ENCODE measurements at places on chromosomes 2 and 18.

DNA sequence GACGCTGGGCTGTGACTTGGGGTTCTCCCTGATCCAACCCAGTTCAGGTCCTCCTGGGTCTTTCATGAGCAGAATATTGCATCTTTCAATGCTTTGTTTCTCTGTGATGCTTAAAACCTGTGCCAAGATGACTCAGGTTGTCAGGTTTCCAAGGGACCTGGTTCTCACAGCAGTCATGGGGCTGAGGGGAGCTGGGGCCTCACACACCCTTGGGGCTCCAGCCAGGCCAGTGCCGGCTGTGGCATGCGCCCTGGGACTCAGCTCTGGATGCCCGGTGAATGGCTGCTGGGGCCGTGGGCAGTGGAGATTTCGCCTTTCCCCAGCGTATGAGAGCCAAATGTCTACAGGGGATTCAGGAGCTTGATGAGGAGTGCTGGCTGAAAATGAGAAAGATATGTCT is 29.6 kb downstream of the EDAR start:
- no peak for DNase-seq

DNA sequence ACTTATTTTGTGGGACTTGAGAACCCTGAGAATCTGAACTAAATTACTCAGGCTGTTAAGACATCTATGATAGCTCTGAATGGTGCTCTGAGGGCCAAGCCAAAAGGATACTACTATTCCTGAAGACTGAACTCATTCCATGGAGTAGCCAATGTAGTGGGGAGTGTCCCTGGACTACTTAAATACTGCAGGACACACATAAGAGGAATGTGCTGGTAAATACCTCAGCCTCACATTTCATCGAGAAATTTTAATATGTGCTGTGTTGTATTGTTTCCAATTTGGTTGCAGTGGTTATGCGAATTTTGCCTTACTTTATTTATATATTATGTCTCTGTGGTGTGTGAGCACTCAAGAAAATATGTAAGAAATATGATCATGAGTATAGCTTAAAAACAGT is 264.4 kb upstream of the FIGN start:
- no peak for DNase-seq

DNA sequence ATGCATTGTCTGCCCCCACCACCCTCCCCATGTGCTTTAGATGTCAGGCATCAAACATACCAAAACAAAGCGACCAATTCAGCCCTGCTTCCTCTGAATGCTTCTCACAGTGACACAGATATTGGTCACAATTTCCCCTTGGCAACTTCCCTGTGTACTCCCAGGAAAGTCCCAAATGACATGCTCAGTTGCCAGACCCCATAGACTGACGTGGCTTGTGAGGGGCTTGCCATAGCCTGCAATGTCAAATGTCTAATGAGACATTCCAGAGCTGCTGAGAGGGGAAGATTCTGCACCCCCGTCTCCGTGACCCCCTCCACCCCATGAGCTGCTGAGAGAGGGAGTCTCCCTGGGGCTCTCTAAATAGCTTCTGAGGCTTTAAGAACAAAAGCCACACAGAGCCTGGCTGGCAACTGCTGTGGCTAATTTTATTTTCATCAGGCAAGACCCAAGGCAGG is 47.3 kb downstream of the RFTN2 start:
- no peak for DNase-seq

DNA sequence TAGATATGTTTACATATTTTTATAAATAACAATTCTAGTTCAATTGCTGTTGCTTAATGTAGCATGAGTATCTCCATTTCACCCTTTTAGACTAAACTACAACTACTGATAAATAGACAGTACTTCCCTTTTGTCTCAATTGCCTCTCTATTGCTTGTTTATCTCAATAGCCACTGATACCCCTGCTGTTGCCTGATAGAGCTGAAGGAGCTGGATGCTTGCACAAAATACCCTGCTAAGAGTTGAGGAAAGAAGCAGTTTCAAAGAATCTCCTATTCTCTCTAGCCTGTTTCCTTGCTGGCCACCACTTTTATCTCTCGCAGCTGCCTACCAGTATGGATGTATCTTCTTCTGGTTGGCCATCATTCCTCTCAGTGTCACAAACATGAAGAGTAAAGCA is 16.9 kb upstream of the ZNF804A start:
- no peak for DNase-seq

- DNase-seq: no peak
Observed at GRCh38 chr2:220937245-220937644, 634.9 kb downstream of the EPHA4 start.

DNA sequence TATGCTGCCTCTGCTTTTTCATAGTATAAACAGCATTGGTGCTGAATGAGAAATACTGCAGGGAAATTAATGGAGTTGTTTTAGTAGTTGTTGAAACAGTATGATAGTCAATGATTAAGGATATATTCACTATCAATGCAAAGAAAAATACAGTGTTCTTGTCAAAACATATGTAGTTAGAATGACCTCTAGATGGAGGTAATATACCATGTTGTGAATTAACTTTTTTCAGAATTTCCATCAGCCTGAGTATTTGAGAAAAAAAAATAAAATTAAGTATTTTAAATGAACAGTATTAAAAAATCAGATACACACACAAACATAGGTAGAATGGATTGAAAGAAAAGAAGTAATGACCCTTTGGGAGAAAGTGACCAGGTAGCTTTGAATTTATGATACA is 59.5 kb downstream of the RMDN2 start:
- DNase-seq: no peak

DNA sequence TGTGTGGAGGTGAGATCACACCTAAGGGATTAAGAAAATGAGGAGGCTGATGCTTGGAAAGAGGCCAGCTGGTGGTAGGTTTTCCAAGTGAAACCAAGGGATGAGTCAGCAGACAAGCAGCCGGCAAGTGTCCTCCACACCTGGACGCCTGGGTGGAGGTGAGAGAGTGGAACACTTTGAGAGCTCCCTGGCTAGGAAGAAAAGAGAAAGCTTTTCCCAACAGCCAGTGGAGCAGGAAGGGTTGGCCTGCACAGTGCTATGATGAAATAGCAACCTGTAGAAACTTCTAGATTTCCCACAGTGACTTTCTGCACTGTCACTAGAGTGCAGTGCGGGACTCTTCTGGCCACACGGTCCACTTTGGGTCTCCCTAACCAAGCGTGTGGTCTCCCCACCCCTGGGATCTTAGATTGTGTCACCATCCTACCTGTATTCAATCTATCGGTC is 19.6 kb upstream of the IL37 start:
- no peak for DNase-seq

DNA sequence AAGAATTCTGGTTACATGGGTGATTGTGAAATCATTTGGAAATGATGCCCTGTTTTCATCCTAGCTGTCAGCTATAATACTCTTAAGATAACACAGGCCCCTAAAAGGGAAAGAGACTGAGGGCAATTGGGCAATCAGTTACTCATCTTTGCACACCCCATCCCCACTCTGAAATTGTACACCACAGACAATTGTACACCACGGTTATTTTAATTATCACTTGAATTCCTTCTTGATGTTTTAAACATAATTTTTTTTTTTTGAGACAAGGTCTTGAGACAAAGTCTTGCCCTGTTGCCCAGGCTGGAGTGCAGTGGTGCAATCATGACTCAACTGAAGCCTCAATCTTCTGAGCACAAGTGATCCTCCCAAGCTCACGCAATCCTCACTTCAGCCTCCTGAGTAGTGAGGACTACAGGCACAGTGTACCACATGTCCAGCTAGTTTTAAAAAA is 862.4 kb upstream of the ACVR2A start:
- DNase-seq: peak; percentile 57

GRCh38 chr2:112150851-112151250 is 12.7 kb downstream of the FBLN7 start:
- peak; percentile 12 for DNase-seq

DNA sequence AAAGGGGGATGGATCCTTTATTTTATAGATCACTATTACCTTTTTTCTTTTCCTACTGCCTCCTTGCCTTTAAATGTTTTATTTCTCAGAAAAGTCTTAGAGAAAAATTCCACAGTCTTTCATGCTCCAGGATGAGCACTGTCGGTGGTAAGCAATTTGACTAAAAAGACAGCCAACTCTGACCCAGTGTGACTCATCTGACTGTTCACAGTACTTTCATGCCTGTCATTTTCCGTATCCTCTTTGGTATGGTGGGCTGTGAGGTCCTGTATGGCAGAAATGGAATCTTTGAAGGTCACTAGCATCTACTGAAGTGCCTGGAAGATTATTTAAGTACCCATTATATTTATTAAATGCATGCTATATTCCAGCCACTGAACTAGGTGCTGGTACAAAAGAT is 2.1 kb upstream of the RFTN2 start:
- DNase-seq: no peak

GRCh38 chr18:23933407-23933806 is 81.1 kb upstream of the TTC39C start:
- DNase-seq: no peak

DNA sequence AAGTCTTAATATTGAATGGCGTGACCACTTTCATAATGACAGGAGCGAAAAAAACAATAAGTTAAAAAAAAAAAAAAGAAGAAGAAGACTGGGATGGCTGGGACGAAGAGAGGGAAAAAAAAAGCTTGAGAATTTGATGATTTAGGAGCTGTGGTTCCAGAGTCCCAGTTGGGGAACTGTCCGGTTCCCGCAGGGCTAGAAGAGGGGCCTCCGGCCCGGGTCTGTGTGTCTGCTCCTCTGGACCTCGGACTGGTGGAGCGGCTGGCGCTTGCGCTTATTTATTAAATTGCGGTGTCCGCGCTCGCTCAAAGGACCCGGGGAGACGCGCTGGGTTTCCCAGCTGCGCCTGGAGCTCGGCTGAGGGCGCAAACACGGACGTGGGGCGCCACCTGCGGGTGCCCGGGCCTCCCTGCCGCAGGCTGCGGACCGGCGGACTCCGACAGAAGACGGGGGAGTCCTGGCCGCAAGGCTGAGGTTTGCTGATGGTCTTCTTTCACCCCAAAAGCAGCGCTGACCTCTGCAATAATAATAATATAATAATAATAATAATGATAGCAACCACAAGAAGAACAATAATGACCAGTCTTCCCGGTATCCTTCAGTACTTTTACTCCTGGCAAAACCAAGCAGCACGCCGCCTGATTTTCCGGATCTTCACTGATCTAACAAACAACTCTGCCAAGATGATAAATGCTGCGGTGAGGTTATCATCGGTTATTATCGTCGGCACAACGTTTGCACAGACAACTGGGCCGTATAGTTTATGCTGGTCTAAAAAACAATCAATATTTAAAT is at the start of gene CBLN2:
Gene CBLN2 (minus strand): TSS at position 251 of the 795 bp plus-strand sequence. CDS start 2,182 bp downstream, outside the sequence.
- peak; percentile 55 for DNase-seq

GRCh38 chr2:30932870-30933269 is 125.6 kb upstream of the CAPN13 start:
- no peak for DNase-seq

DNA sequence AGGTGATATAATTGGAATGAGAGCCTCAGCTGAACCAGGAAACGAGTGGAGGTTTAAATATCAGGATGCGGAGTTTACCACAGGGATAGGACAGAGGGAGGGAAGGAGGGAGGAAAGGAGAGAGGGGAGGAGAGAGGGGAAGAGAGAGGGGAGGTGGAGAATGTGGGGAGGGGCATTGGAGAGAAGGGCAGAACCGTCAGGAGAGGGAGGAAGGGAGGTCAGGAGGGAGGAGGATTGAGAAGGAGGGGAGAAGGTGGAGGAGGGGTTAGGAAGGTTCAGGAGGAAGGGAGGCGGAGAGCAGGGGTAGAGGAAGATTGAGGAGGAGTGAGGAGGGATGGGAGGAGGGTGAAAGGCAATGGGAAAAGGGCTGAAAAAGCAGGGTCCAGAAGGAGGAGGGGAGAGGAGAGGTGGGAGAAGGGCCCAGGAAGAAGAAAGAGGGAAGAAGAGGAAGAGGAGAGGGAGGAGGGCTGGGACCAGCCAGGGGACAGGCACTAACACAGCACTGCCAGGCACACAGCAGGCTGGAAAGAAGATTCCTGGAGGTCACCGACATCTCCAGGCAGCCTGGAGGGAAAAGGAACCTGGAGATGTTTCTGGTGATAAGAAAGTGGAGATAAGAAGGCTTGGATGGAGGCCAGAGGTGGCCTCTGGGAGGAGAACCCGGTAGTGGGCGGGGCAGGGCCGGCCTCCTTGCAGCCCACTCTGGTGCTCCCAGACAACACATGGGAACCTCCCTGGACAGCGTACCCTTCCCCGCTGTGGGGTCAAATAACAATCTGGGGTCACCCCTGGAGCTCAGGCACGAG is 176.7 kb upstream of the SMAD2 start:
- DNase-seq: no peak

- no peak for DNase-seq
Observed at GRCh38 chr2:88011011-88011410, 5.3 kb downstream of the RNU2-63P start.

- DNase-seq: no peak
Observed at GRCh38 chr18:58496937-58497336, 132.0 kb downstream of the ALPK2 start.

GRCh38 chr18:44901283-44901682 is 220.6 kb downstream of the SETBP1 start:
- DNase-seq: no peak

DNA sequence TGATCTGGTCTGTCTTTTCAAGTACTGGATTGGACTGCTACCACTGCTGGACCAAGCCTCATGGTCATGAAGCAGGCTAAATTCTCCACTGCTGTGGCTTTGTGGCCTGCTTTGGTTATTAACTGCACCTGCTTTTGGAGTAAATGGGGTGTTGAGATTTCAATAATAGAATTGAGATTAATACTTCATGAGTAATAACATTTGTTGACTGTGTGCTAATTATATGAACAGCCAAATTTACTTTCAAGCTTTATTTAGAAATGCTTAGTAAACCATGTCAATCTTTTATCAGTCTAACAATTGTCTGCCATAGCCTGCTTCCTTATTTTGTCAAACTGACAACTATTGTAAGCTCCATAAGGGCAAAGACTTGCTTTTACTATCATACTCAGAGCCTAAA is 27.4 kb upstream of the MTIF2 start:
- DNase-seq: no peak

DNA sequence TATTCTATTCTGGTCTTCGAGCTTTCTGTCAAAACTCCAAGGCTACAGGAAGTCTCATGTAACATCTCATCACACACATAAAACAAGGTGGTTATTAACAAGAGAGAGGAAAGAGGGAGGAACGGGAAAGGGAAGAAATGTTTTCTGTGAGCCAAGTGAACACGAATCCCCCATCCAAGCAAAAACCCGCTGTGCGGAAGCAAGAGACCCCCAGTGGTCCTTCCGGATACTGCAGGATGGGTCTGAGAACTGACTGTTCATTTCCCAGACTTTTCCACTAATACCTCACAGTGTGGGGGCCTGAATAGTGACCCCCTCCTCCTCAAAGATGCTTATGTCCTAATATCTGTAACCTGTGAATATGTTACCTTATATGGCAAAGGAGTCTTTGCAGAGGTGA is 19.0 kb upstream of the DIPK1C start:
- DNase-seq: no peak

GRCh38 chr2:149068225-149068995 is 29.9 kb downstream of the LYPD6B start:
- DNase-seq: no peak

GRCh38 chr2:187169864-187170263 is 278.2 kb downstream of the CALCRL start:
- no peak for DNase-seq

GRCh38 chr2:1758171-1758570 is 13.9 kb upstream of the PXDN start:
- no peak for DNase-seq

GRCh38 chr18:79935098-79935480 is 16.4 kb downstream of the SLC66A2 start:
- DNase-seq: no peak

GRCh38 chr18:63686871-63687270 is 15.9 kb upstream of the SERPINB11 start:
- DNase-seq: no peak
